HepG2 (cell line): ENCODE measurements at places on chromosomes 5 and 9.

DNA sequence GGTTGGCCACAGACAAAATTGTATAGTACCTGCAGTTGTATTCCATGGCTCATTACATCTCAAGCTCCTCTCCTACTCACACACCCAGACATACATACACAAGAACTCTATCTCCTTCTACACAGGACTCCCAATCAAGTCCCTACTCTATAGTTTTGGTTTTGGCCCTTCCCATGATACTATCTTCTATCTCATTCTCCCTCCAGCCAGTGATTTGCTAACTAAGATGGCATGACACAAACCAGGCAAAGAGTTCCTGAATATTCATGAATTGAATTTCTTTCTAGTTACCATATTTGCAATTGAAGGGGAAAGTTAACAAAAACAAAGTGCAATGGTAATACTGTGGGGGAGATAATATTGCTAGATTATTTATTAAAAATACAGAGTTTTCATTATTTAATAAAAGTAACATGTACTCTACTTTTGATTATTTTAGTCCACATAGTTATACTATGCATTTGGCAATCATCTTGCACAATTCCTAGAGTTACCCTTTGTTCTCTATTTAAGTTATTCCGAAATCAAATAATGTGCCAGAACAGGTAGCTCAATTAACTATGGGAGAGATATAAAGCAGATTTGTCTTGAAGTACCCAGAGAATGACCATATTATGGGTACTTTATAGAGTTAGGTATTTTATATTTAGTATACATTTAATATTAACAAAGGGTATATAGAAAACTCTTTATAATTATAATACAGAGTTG lies 9.6 kb upstream of the LURAP1L start:
- DNase-seq, result no peak

GRCh38 chr5:16487456-16487855 lies 21.9 kb upstream of the ZNF622 start:
- no peak for DNase-seq

GRCh38 chr9:16294133-16294770 lies 576.2 kb downstream of the BNC2 start:
- DNase-seq, result no peak

DNA sequence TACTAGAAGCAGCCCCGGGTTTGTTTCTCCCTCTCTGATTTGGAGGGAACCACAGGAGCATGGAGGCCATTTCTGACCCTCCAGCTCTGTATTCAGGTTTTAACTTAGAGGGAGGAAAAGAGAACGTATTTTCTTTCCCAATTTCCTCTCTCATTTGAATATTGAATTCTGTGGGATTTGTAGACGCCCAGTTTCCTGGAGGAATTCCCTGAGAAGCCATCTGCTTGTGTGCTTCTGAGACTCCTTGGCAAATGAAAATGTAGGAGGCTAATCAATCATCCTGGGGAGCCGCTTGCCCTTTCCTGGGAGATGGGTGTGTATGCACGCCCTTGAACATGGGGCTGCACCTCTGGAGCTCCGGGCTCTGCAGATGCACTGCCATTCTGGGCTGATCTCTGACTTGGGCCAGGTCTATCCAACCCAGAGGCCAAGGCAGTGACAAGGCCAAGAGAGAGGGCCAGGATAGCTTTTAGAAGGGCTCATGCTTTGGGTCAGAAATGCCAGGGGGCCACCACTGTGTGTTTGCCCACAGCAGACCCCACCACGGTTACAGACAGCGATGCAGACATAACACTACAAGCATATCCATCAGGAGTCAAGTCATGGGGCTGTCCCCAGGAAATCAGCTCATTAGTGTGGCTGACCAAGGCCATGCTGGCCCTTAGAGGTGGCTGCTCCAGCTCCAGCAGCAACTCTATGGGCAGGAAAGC lies 174.5 kb downstream of the C5orf15 start:
- DNase-seq, result no peak

DNA sequence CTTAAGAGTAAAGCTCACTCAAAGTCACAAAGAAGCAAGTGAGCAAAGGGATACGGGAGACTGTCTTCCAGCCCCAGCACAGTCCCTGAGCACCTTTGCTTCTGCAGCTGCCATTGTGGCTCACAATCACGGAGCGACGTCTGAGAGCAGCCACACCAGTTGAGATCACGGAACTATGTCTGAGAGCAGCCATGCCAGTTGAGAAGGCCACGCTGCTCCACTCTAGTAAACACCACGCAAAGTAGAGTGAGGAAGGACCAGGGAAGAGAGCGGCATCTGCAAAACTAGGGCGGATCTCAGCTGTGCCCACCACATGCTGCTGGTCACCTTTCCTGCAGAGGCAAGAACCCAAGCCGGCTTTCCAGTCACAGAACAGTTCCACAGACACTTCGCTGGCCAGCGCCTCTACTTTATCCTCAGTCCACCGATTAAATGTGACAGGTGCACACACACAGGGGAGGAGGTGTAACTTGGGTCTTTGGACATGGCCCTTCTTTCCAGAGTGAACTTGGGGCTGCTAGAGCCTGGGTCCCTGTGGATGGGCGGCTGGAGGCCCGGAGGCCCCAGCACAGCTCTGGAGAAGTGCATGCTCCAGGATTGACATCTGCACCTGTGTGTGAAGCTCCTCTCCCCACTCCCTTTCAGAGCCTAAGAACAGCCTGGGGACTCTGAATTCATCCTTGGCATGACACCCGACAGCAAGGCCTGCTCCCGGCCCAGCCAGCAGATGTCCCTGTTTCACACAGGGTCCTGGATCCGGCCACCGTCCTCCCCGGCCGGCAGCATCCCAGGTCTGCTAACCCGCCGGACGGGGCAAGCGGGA lies 324.9 kb upstream of the IRX4 start:
- peak; percentile 18 for DNase-seq

GRCh38 chr9:128383007-128383753 lies 12.0 kb downstream of the URM1 start:
- DNase-seq, result no peak
